ENCODE measurements at places on chromosomes 11 and 22. TPM values are rescaled to one million over a fixed set of nuclear protein-coding genes. Genes with fewer than 3 reads are reported as not detected.

GRCh38 chr11:71449596-71449995, 1.4 kb upstream of the DHCR7 start:
- DNase-seq, result peak; percentile 6

- DNase-seq, result peak; percentile 66
These were observed 20.3 kb downstream of the PARVG start for GRCh38 chr22:44200855-44201550.

DNA sequence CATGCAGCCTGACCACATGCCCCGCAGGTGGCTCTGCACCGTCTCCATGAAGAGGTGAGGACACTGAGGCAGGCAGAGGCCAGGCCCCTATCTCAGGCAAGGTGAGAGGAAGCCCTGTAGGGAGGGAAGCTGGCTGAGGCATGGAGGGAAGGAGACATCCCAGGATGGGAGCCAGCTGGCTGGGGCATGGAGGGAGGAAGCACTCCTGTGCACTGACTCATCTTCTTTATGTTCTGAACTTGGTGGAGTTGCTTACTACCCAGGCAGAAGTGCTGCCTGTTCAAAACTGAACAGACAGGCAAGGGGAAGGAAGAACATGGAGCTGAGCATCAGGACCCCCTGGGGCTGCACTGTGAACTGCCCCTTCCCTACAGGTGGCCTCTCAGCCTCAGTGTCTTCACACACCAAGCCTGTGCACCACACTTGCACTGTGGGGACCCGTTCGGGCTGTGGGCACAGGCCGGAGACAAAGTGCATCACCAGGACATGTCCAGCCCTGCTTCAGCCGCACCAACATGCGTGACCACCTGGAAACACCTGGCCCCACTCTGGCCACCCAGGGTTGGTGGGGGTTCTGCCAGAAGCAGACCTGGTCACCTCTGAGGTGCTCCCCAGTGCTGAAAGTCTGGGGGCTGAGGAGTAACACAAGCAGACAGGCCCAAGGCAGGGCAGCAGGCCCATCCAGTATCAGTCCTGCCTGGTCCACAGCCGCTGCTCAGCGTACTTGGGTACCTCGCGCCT, 55.5 kb downstream of the DGCR2 start:
- no peak for DNase-seq

DNA sequence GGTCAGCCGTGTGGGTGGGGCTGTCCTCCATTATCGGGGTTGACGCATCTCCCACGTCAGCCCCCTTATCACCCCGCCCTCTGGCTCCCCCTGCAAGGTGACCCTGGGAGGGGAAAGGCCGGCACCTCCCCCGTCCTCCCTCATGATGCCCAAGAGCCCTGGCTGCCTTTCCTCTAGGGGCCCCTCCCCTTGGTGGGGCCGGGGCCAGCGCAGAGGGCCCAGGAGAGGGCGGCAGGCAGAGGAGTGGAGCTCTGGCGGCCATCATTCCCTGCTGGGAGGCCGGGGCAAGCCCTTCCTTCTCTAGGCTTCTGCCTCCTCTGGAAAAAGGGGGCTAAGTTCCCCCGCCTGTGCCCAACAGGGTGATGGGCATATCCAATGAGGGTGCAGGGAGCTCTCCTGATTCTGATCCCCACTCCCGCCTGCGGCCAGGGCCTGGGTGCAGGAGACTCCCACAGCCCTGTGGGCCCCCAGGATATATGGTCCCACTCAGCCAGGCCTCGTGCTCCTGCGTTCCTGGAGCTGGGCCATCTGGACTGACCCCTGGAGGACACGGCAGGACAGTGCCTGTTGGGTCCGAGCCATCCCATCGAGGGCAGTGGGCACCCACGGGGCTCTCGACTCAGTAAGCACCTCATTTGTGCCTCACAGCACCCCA, 12.3 kb downstream of the MYRF start:
- no peak for DNase-seq

DNA sequence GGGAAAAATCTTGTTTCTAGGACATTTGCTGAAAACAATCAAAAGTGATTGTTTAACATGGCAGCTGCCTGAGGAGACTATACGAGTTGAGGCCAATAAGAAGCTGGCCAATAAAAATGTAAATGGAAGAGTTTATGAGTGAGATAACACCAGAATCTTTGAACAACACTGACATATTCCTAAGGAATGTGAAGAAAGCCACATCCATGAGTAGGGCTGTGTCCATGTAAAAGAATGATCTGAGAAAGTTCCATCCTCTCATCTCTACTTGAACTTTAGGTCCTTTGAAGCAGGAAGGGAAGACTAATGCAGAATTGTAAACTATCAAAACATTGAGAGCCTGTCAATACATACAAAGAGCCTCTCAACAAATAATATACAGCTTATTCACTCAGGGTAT, 6.9 kb upstream of the CHORDC1 start:
- no peak for DNase-seq

DNA sequence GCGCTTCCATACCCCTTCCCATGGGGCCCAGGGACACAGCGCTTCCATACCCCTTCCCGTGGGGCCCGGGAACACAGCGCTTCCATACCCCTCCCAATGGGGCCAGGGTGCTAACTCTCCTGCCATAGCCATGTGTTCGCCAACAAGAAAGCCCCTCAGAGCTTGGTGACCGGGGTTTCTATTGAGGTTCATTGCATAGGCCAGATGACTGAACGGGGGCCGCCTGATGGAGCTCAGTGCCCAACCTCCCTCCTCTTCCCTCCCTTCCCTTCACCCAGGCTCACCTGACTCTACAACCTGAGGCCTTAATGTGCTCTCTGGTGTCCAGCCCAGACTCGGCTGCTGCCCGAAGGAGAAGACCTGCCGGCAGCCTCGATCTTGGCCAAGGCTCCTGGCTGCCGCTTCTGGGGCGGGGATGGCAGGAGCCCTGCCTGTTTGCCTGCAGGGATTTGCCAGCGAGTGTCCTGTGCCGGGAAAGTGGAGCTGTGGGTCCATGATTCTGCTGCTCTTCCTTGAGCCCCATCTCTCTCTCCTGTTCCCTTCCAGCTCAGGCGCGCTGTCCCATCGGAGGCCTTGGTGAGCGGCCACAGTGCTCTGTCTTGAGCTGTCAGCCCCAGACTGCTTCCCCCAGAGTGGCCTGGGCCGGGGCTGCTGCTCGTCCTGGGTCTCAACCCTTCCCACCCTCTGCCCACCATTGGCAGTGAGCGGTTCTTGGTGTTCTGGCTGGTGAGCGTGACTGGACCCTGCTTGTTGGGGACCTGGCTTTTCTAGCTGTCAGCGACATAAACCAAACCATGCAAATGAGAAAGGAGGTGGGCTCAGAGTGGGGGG, 267.0 kb downstream of the TBC1D22A start:
- peak; percentile 70 for DNase-seq

DNA sequence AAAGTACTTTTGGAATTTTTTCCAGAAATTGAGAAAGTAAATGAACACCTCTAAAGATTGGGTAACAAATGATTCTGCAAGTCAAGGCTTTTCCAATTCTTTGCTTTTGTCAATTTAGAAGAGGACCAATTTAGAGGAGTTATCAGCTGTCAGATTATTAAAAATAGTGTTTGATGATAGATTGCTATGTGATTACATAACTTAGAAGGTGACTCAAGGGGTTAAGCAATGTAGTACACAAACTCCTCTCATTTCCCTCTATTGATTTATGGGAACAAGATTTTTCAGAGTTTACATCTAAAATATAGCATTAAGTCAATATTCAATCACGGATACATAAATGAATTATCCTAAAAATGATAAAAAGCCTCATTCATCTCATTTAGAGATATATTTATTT, 70.3 kb downstream of the INSC start:
- no peak for DNase-seq

DNA sequence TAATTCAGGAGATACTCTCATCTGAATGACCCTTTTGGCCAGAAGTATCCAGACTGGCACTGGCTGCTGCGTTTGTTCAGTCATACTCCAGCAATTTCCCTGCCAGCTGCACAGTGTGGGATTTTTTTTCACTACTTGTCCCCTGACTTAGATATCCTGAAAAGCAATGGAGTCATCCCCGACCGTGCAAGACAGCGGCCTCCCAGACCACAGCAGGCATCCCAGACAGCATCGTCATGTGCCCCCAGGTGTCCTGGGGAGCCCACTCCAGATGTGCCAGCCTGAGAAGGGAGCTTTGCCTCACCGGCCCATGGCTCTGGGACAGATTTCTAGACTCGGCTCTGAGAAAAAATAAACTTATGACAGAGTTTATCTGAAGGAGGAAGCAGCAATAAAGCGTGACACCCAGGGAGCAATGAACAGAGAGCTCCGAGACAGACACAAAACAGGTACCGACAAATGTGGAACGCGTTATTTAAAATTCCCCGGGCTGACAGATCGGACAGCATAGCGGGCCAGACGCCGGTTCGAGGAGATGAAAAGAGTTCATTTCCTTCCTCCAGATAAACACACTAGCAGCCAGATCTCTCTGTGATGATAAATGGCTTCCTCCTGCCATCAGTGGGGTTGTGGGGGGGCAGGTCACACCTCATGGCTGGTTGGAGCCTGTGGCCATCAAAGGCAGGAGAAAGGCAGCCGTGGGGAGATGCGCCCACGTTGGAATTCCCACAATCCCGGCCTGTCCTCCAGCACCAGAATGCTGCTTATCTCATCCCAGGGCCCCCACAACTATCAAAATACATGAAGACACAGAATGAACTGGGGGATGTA, 106.4 kb upstream of the FGF3 start:
- DNase-seq, result peak; percentile 54

DNA sequence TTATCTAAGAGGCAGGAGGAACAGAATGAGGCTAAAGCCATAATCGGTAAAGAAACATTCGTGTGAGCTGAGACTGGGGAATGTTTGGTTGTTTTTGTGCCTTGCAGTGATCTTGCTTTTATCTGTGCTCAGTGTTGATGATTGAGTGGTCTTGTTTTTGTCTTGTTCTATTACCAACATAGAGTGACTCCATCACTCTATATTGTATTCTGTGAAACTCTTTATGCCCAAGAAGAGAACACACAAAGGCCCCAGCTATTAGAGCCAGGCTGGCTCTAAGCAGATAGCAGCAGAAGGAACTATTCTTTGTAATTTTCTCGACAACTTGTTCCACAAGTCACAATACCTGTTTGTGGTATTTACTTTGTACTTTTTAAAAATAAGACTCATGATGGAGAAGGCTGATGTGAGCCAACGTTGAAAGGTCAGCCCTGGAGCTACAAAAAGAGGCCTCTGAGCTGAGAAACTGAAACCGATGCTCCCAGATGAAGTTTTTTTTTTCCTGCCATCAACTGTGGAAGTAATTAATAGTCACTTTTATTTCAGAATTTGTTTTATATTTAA, 68.4 kb downstream of the LARGE1 start:
- no peak for DNase-seq

DNA sequence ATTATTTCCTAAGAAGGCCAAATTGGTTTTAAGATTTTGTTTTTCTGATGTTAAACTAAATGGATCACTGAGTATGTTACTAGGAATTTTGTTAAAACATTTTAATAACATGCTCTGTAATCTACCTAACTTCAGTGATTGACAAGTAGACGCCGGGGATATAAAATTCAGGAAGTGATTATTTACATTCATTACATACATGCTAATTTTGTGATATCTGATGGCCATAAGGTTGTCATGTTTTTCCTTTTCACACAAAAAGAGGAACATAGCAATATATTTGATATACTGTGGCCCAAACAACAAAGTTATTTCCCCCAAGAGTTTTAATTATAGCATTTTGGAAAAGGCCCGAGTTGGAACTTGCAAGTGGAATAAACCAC, 12.1 kb downstream of the SCUBE1 start:
- DNase-seq, result no peak

- no peak for DNase-seq
These were observed 25.8 kb downstream of the ADAMTS8 start for GRCh38 chr11:130402570-130402969.

DNA sequence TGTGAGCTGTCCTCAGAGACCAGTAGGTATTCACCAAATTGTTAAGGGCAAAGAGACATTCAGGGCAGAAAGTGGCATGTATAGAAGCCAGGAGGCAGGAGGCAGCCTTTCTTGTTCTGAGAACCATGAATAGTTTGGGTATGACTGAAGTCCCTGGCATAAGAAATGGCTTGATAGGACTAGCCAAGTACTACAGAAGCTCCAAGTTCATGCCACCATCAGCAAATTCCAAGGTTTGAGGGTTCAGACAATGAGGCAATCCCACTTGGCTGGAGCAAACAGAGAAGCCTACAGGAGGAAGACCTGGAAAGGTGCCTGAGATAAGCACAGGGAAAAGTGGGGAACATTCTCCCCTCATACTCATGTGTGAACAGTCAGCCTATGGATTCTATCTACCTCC, 25.8 kb downstream of the XRRA1 start:
- DNase-seq, result no peak

GRCh38 chr11:16780698-16781550, 42.5 kb downstream of the C11orf58 start:
- DNase-seq, result peak; percentile 72

DNA sequence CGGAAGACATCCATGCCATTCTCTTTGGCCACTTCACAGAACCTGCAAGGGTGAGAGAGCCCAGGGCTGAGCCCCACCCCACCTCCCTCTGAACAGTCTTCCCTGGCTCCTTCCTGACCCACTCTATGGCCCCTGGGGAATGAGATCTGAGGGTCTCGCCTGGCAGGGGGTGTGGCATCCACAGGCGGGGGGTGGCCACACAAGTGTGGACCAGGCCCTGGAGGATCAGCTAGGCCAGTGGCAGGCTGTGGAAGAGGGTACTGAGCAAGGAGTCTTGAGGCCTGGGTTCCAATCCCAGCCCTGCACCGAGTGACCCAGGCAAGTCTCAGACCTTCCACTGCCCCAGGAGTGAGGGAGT, 5.6 kb upstream of the LRFN4 start:
- peak; percentile 54 for DNase-seq

DNA sequence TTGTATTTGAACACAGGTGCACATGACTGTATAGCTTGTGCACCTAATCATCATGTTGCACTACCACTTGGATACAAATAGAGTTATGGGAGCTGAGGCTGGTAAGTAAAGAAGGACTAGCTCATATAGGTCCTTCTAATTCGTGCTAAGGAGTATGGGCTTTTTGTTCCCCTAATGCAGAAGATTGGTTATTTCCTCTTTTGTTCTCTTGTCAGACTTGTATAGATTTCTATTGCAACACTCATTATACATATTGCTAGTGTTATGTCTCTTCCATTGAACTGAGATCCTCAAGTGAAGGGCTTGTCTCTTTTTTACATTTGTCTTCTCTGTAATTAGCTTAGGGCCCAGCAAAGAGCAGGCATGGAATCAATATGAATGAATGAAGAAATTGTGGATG, 54.1 kb upstream of the ARHGAP20 start:
- no peak for DNase-seq

GPR83 gene
- total RNA-seq, result 0.05 TPM

UBQLNL gene
- total RNA-seq, result 0.38 TPM

OR51E2 gene
- total RNA-seq, result 0.57 TPM

APOA4 gene
- not detected for total RNA-seq

PANX3 gene
- not detected for total RNA-seq

MS4A12 gene
- total RNA-seq, result not detected

Measured in posterior vena cava (tissue), 2 donors.